ENCODE measurements at places on chromosomes 3 and 15.

DNA sequence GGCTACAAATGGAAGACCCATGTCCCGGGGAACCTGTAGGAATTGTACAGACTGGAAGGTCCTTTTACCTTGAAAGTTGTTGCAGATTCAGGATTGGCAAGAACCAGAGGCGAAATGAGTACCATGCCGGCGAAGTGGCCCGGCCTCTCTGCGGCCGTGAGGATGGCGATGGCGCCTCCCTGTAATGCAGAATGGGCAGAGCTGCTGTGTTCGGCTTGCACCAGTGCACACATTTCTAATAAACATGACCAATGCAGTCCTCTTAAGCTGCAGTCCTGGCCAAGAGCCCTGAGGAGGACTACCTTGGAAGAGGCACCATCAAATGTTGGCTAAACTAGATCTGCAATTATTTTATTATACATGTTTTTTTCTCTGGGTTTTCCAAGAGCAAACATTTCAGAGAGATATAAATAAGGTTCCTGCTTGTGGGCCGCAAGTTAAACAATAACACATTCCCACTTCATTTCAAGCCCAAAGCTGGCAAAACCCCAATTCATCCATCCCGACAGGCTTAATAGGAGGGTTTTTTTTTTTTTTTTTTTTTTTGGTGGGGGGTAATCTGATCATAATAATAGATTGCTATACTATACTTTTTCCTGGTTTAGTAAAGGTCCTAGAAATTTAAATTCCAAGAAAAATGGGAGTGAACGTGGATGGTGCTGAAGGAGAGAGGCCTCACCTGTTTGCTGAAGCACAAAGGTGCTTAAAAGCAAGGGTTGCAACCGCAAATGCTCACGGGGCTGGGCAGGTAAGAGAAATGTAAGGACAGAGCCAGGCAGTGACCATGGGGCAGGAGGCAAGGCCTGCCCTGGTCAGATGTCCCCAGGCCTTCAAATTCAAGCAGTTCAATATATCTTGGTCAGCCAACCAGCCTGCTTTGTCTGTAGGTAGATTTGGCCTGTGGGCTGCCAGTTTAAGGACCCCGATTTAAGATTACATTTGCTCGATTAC lies 48.5 kb downstream of the ABTB1 start:
- no peak for DNase-seq
- peaks cover 8% of the 10 kb centered on the region for H3K27me3 ChIP-seq
- no peak overlapping the region for H3K4me3 ChIP-seq
- no peaks in the 10 kb centered on the region for H3K36me3 ChIP-seq
- no peaks in the 10 kb centered on the region for H3K4me1 ChIP-seq

DNA sequence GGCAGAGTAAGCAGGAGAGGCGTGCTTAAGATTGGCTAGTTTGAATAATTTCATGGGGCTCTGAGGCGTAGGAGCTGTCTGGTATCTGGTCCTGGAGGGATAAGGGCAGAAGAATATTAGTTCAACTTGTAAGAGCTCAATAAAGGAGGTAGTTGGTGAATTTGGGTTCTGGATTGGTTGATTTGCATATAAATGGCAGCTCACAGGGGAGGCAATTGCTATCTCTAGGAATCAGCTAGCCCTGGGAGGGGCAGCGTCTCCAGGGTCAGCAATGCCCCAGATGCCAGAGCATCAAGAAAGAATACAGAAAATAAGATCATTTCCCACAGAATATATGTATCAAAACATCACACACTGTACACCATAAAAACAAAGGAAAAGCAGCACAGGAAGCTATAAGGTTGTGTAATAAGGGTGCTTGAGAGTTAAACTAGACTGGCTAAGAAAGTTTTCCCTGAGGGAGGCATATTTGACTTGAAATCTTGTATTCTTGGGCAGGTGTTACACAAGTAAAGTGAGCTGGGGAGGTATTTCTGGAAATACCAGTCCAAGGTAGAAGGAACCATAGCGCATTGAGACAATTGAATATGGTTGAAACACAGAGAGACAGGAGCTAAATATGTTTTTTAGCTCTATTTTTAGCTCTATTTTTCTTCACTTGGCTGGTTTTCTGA lies 6.1 kb downstream of the MOBP start:
- no peaks in the 10 kb centered on the region for H3K36me3 ChIP-seq
- no peak overlapping the region for H3K27ac ChIP-seq
- no peak for DNase-seq
- no peaks in the 10 kb centered on the region for H3K4me1 ChIP-seq
- peaks cover 8% of the 10 kb centered on the region for H3K27me3 ChIP-seq

- no peaks in the 10 kb centered on the region for H3K36me3 ChIP-seq
- no peak overlapping the region for H3K4me3 ChIP-seq
- peaks cover 3% of the 10 kb centered on the region for H3K4me1 ChIP-seq
- no peak for DNase-seq
These were observed 5.9 kb upstream of the SYNM start for GRCh38 chr15:99098991-99099390.

- DNase-seq, result no peak
- H3K36me3 ChIP-seq, result no peaks in the 10 kb centered on the region
- H3K27me3 ChIP-seq, result no peaks in the 10 kb centered on the region
- no peak overlapping the region for H3K27ac ChIP-seq
These were observed 81.4 kb upstream of the PTX3 start for GRCh38 chr3:157355276-157355675.

DNA sequence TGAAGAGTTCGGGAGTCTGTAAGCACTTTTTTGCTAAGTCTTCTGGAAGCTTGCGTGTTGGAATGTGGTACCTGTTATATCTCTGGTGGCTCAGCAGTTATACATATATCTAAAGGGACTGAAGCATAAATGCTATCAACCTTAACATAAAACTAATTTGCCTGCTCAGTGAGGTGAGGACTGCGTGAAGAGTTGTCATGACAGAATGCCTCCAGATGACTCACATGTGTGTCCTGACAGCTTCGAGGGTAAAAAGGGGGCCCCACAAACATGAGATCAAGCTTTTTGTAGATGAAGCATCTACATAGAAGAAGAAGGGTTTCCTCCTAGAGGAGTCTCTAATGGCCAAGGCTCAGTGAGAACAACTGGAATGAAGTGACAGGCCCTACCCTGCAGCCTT lies 88.8 kb upstream of the C3orf80 start:
- H3K4me1 ChIP-seq, result peaks cover 5% of the 10 kb centered on the region
- H3K27ac ChIP-seq, result no peak overlapping the region
- H3K36me3 ChIP-seq, result no peaks in the 10 kb centered on the region

GRCh38 chr3:46271209-46271745 lies 29.0 kb downstream of the CCR3 start:
- peaks cover 10% of the 10 kb centered on the region for H3K4me1 ChIP-seq
- no peak overlapping the region for H3K27ac ChIP-seq
- no peak for DNase-seq
- peaks cover 27% of the 10 kb centered on the region for H3K27me3 ChIP-seq

GRCh38 chr3:61134532-61134931 lies 116.7 kb downstream of the FHIT start:
- no peak overlapping the region for H3K27ac ChIP-seq
- no peaks in the 10 kb centered on the region for H3K4me1 ChIP-seq
- H3K4me3 ChIP-seq, result no peak overlapping the region
- H3K27me3 ChIP-seq, result no peaks in the 10 kb centered on the region

DNA sequence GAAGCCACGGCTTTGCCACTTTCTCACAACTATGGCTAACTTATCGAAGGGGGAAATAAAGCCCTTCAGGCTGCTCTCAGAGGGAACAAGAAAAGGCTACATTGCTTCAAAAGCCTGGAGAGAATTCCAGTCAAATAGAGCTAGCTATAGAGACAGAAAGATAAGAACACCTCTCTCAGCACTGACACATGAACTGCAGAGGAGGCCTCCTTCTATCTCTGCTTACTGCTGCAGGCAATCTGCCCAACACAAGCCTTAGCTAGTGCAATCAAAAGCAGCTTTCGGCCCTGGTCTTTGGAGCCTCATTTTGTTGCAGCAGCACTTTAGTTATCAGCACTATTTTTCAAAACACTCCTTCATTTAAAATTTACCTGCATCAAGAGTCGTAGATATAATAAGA lies 118.4 kb upstream of the ROBO1 start:
- H3K4me3 ChIP-seq, result no peak overlapping the region
- H3K27ac ChIP-seq, result no peak overlapping the region
- H3K36me3 ChIP-seq, result no peaks in the 10 kb centered on the region
- H3K27me3 ChIP-seq, result no peaks in the 10 kb centered on the region
- no peaks in the 10 kb centered on the region for H3K4me1 ChIP-seq
- DNase-seq, result no peak

DNA sequence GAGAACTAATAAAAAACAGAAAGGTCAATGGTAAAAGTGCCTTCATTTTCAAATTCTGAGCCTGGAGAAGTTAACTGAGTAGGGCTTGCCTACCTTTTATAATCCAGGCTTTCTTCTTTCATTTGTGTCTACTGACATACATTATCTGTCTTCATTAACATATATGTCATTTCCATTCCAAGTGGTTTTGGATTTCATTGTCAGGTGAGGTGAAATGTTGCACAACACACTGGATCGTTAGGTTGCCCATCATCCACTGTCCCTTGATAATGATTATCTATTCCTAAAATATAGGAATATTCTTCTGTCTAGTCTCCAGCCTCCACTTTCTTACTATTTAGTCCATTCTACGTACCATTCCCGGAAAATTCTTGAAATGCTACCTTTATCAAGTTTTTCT lies 55.0 kb upstream of the CP start:
- H3K27me3 ChIP-seq, result no peaks in the 10 kb centered on the region
- H3K4me1 ChIP-seq, result peaks cover 13% of the 10 kb centered on the region
- no peaks in the 10 kb centered on the region for H3K36me3 ChIP-seq
- DNase-seq, result no peak

- no peak overlapping the region for H3K27ac ChIP-seq
- DNase-seq, result no peak
- no peaks in the 10 kb centered on the region for H3K27me3 ChIP-seq
- H3K4me3 ChIP-seq, result no peak overlapping the region
These were observed 177.7 kb downstream of the ZNF385D start for GRCh38 chr3:21573291-21573690.

DNA sequence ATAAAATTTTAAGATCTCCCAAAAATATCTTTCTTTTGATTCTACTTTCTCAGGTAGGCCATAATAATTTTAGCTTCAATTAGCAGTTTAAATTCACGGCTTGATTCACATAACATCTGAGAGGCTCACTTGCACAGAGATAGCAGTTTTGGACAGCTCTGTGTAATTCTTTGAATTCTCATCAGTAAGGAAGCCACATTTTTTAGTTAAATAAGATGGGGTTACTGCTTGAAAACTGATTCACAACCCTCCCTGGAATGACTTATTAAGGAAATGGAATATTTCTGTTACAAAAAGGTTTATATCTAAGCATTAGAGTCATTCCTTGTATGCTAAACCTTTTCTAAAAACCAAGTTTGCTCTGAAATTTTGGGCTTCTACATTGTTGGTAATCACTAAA lies 212.7 kb downstream of the ALCAM start:
- H3K4me1 ChIP-seq, result no peaks in the 10 kb centered on the region
- no peaks in the 10 kb centered on the region for H3K36me3 ChIP-seq
- no peak overlapping the region for H3K27ac ChIP-seq
- DNase-seq, result no peak
- no peaks in the 10 kb centered on the region for H3K27me3 ChIP-seq

DNA sequence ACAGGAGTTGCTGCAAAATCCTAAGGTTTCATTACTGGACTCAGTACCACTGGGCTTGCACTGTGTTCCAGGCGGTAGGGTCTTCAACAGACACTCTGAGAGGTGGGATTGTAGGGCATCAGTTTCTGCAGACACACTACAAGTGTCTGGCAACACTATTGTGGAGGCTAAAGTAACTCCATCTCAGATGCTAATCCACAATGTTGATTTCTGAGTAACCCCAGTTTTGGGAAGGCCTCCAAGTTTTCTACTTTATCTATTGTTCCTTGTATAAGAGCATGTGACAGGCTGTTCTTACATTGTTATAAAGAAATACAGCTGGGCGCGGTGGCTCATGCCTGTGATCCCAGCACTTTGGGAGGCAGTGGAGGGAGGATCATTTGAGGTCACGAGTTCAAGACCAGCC lies 2.5 kb upstream of the ABHD5 start:
- peaks cover 19% of the 10 kb centered on the region for H3K4me1 ChIP-seq
- no peak overlapping the region for H3K27ac ChIP-seq
- no peak overlapping the region for H3K4me3 ChIP-seq
- DNase-seq, result no peak
- H3K36me3 ChIP-seq, result peaks cover 7% of the 10 kb centered on the region
- no peaks in the 10 kb centered on the region for H3K27me3 ChIP-seq

- peak overlapping the region; percentile 88 for H3K4me3 ChIP-seq
- H3K4me1 ChIP-seq, result peaks cover 33% of the 10 kb centered on the region
- H3K27ac ChIP-seq, result peak overlapping the region; percentile 87
- DNase-seq, result peak; percentile 73
These were observed 156.5 kb downstream of the PGPEP1L start for GRCh38 chr15:98850961-98851572.

DNA sequence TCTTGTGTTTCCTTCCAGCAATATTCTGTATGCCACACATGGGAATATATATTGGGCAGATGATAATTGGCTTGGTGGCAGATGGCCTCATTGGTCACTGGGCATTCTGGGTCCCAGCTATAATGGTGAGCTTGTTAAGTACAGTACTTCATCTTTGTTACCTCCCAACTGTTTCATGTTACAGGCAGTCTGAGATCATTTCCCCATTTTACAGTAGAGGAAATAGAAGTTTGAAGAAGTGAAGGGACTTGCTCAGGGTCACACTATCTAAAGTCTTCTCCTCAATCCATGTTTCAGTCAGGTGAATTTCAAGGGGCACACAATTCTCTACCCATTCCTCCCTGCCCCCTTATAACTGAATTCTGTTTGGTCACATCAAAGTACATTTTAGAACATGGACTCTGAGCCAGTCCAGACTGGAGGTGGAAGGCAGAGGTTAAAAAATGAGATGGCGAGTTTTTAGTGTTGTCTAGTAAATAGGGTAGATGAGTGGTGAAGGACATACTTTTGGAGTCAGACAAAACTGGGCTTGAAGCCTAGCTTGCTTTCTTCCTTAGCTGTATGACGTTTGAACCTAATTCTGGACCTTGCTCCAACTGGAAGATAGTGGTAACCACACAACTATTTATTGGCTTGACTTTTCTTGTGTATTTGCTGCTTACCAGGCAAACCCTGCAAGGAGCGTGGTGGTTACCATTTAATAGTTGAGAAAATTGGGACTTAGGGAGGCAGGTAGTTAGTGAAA lies 2.5 kb downstream of the EEFSEC start:
- H3K4me3 ChIP-seq, result no peak overlapping the region
- H3K27me3 ChIP-seq, result no peaks in the 10 kb centered on the region
- H3K36me3 ChIP-seq, result peaks cover 38% of the 10 kb centered on the region
- H3K4me1 ChIP-seq, result peaks cover 30% of the 10 kb centered on the region
- no peak overlapping the region for H3K27ac ChIP-seq
- DNase-seq, result no peak

- no peak for DNase-seq
- H3K27ac ChIP-seq, result no peak overlapping the region
- no peak overlapping the region for H3K4me3 ChIP-seq
These were observed 77.2 kb upstream of the RNU6-1 start for GRCh38 chr15:67917037-67917436.

GRCh38 chr3:48406443-48407431 lies 23.1 kb downstream of the PLXNB1 start:
- no peak overlapping the region for H3K4me3 ChIP-seq
- H3K27ac ChIP-seq, result no peak overlapping the region
- no peak for DNase-seq
- H3K4me1 ChIP-seq, result no peaks in the 10 kb centered on the region

Measured in activated naive CD8-positive, alpha-beta T cell treated with anti-CD3 and anti-CD28 coated beads for 36 hours (primary cell).